ENCODE measurements at places on chromosomes 2 and 18. TPM values are rescaled to one million over a fixed set of nuclear protein-coding genes. Genes with fewer than 3 reads are reported as not detected.

The ITGA4 gene
- total RNA-seq: 2.1 TPM

The C2orf80 gene
- 1.3 TPM for total RNA-seq

The IL36RN gene
- not detected for total RNA-seq

The PROKR1 gene
- 3.9 TPM for total RNA-seq

The CHRNG gene
- not detected for total RNA-seq

The MC5R gene
- 0.31 TPM for total RNA-seq

The CRYGC gene
- not detected for total RNA-seq

The IL1R2 gene
- total RNA-seq: not detected

The NRP2 gene
- 37.8 TPM for total RNA-seq

The METTL8 gene
- 79.7 TPM for total RNA-seq

The NUP35 gene
- 48.7 TPM for total RNA-seq

The SCN3A gene
- not detected for total RNA-seq

DNA sequence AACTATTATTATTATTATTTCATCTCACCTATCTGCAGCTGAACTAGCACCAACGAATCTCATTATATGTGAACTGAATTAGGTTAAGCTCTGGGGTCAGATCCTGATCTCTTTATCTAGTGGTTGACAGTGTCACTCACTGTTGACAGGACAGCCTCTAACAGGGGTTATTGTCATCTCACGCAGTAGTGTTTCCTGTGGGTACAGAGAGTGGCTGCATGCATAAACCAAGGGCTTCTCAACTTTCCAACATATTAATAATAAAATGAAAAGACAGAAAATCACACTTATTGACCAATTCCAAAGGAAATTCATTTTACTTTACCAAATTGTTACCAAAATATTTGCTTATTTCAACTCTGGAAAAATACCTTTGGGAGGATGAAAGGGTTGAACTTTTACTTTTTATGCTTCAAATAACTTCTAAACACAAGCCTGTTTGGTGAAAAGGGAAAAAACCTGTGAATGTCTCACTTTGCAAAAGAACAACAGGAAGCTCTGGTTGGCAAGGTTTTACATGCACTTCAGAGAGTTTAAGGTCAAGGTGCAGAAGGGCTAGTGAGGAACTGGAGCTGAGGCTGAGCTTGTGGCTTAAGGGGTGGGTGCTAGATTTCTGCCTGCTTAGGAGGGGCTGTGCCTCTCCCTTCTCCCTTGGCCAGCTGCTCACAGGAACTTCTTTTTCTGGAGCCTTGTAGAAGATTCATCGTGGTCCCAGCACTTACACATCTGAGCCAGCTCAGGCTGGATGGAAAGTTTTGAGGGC lies 72.6 kb downstream of the CTAGE1 start:
- no peak for DNase-seq

GRCh38 chr18:30987467-30988241 lies 54.9 kb downstream of the DSC3 start:
- DNase-seq: no peak

DNA sequence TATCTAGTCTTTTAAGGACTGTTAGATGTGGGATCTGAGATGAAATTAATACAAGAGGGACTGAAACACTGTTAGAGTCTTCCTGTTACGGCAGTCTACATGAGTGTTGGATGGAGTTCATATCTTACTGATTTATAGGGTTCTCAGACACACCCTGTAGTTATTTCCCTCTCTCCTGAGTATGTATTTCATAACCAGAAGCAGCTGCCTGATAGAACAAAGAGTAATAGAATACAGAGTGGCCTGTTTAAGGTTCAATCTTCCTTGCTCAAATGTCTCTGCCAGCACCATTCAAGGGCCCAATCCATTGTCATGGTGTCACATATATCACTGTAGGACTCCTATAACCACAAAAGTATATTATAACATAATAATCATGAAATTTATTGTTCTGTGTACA lies 1229.1 kb upstream of the ACVR2A start:
- DNase-seq: no peak

DNA sequence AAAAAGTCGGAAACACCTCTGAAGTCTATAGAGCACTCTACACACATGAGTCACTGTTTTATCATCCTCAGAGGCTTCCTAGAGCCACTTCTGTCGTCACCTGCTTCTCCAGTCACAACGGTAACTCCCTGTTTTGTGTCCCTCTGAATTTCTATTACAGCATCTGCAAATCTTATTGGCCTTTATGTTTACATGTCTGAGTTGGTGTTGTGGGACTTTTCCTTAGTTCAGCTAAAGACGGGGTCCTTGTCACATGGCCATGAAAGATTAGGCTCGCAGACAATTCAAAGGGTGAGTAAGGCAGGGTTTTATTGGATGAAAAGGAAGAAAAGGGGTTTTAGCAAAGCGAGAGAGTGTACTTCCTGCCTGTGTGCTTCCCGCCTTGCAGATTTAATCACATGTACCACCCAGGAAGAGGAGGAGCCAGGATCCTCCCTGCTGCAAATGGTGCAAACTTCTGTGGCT lies 185.6 kb downstream of the LPIN1 start:
- DNase-seq: no peak

GRCh38 chr2:223601932-223602666 lies at the start of gene SCG2:
SCG2 (minus strand) TSS chr2:223602361; CDS start chr2:223599282, 3,079 bp downstream.
- peak; percentile 47 for DNase-seq

DNA sequence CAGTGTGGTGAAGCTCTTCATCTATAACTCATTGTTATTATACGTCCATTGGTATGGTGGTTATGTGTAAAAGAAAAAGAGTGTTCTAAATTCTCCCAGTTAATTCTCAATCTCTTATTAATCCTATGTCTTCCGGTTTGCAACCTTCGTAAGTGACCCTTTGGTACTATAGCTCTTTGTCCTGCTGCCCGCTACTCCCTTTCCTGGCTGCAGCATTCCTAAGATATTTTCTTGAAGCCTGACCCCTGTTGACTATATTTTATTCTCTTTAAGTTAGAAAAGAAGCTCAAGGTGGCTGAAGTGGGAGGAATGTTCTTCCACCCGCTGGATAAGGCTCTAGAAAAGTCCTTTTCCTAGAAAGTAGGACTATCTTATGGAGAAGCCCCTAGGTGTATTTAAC lies 684.8 kb downstream of the SOCS6 start:
- no peak for DNase-seq

- DNase-seq: no peak
Observed at GRCh38 chr18:59983506-59983905, 83.7 kb downstream of the PMAIP1 start.

DNA sequence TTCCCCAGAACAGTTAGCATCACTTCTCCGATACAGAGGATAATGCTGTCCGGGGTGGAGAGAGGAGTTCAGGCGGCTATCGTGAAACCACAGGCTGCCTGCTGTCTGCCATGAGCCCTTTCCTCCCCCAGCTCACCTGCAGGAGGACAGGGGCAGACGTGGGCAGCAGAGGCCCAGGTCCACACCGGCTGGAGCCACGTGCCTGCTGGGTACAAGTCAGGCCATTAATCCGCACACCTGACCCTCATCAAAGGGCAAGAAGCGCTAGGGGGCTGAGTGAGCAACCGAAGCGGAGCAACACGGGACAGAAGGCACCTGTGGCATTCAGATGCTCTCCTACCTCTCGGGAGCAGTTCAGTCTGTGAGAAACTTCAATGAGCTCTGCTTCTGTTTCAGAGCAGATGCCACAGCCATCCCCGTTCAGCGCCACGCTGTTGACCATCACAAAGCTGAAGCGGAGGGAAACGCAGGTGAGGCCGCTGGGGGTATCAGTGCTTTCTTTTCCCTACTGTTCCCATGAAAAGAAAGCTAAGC lies 21.5 kb downstream of the MPPE1 start:
- DNase-seq: no peak

- DNase-seq: no peak
Observed at GRCh38 chr2:112634153-112634873, 11.4 kb upstream of the SLC20A1 start.

GRCh38 chr2:37154785-37155184 lies 2.0 kb downstream of the EIF2AK2 start:
- no peak for DNase-seq

GRCh38 chr2:147420517-147420916 lies 424.3 kb upstream of the ACVR2A start:
- no peak for DNase-seq

DNA sequence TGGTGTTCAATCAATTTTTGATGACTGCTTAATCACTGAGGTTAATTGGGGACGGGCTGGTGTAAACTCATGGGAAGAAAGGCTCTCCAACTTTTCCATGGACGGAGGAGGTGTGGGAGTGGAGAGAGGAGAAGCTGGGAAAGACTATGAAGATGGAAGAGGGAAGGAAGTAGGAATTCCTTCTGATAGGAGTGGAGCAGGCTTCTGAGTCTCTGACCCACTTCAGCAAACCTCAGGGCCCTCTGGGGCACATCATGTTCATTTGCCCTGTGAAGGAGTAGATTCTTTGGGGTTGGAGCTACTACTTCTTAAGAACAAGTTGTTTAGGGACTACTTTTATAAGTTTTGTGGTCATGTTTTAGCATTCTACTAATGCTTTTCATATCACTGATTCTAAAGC lies 87.0 kb upstream of the MAP4K3 start:
- DNase-seq: no peak

DNA sequence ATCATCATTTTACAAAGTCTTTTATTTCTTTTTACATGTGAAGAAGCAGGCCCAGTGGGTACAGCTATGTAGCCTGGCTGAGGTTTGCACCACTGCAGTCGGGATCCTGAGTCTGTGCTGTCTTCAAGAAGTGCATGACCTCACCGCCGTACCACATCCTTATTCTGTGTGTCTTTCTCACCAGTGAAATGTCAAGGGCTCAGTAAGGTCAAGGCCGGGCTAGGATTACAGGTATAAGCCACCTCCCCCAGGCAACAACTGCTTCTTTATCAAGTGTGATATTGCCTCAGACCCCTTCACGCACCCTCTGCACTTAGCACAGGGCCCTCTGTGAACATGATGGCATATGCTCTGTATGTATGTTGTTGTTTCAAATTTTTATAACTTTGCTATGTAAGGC lies 76.7 kb downstream of the PIEZO2 start:
- DNase-seq: no peak

GRCh38 chr2:3334392-3335345 lies 42.9 kb downstream of the EIPR1 start:
- DNase-seq: no peak

DNA sequence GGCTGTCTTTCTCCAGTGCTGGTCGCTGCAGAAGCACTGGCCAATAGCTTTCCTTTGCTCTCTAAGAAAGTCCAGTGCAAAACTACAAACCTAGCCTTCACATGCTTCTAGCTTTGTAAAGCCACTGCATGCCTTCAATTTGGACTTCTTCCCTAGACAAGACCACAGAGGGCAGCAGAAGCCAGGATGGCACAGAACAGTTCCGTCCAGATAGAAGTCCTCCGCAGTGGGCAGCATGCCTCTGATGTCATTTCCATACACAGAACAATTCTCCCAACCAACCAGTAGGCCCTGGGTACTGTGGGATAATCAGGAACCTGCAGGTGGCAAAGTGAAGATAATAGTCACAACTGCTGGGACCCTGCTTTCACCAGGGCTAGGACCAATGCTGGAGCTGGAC lies 3.3 kb downstream of the ST6GAL2 start:
- no peak for DNase-seq

- peak; percentile 41 for DNase-seq
Observed at GRCh38 chr2:37832590-37833197, 92.4 kb upstream of the RMDN2 start.

DNA sequence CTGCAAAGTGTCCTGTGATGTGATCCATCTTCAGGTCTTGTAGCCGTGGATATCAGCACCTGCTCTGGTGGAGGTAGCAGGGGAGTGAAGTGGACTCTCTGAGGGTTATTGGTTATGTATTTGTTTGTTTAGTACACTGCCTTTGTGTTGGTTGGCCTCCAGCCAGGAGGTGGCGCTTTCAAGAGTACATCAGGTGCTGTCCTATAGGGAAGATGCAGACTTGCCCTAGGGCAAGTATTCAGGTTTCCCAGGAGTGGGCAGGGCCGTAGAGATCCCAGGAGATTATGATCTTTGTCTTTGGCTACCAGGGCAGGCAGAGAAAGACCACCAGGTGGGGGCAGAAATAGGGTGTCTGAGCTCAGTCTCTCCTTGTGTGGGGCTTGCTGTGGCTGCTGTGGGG lies 411.8 kb downstream of the SOX11 start:
- DNase-seq: no peak

DNA sequence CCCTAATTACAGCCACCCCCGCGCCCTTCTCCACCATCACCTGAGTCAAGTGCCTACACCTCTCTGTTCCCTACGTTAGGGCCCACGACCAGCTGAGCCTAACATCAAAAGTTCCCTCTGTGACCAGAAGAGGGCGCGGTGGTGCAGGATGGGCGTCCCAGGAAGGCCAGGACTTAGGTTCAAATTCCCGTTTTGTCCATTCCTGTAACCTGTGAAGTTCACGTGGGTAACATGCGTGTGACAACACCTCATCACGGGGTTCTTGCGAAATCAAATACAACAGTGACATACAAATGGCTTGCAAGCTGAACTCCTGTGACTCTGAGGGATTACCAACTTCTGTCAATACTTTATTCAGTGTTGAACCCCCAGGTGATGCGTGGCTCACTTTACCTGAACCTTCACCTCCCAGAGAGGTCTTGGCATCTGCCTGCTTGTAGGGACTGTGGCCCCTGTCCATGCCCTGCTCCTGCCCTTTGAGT lies 207.9 kb downstream of the ARL4C start:
- peak; percentile 41 for DNase-seq

DNA sequence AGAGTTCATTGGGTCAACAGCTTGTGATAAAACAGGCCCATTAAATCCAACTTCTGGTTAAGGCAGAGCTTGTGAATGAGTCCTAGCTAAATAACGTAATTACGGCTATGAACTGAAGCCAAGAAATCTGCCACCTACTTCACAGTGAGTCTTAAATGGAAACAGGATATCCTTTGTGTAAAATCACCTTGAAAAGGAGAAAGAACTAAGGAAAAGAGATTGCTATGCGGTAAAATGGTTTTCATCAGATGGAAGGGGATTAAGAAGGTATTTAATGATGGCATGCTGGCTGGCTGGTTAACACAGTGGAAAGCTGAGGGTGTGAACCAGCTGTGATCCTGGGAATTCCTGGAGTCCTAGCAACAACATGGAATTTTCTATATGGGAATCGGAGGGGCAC lies 156.6 kb downstream of the DOK6 start:
- no peak for DNase-seq

- no peak for DNase-seq
Observed at GRCh38 chr2:12731701-12732280, 15.1 kb downstream of the TRIB2 start.

- DNase-seq: peak; percentile 77
Observed at GRCh38 chr2:182866461-182867406, at the start of gene FRZB. FRZB (minus strand) TSS chr2:182866637; CDS start chr2:182866552, 85 bp downstream.

DNA sequence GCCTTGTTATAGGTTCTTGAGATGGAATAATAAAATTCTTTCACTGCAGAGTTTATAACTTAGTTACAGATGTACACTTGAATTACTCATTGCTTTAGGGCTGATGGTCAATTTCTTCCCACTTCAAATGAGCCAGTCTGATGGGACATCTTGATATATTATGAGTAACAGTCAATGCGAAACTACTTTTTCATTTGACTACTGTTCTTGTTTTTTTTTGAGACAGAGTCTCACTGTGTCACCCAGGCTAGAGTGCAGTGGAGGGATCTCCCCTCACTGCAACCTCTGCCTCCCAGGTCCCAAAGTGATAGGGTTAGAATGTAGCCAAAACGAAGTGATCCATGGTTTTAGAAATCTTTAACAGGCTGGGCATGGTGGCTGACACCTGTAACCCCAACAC lies 57.1 kb downstream of the ST3GAL5 start:
- DNase-seq: no peak
